ENCODE measurements at places on chromosomes 4 and X.

DNA sequence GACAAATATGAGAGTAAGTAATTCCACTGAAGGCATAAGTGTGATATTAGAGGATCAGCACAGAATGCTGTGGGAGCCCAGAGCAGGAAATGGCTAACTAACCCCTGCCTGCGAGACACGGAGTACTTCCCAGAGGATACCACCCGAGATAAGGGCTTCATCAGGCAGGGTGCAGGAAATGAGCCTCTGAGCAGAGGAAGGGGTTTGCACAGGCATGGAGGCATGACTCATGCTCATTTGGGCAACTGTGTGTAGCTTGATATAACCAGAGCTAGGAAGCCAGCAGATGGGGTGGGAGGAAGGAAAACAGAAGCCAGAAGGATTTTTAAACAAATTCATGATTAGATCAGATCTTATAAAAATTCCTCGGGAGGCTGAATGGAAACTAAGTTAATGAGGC lies 70.0 kb upstream of the TSPAN5 start:
- no peak for DNase-seq

- no peak for DNase-seq
Observed at GRCh38 chrX:6021316-6022091, 207.2 kb downstream of the NLGN4X start.

- no peak for DNase-seq
Observed at GRCh38 chr4:114225436-114225835, 246.0 kb upstream of the ARSJ start.

GRCh38 chr4:184282895-184283654 lies 65.4 kb upstream of the ENPP6 start:
- no peak for DNase-seq

- no peak for DNase-seq
Observed at GRCh38 chr4:137614491-137614890, 82.2 kb upstream of the PCDH18 start.

DNA sequence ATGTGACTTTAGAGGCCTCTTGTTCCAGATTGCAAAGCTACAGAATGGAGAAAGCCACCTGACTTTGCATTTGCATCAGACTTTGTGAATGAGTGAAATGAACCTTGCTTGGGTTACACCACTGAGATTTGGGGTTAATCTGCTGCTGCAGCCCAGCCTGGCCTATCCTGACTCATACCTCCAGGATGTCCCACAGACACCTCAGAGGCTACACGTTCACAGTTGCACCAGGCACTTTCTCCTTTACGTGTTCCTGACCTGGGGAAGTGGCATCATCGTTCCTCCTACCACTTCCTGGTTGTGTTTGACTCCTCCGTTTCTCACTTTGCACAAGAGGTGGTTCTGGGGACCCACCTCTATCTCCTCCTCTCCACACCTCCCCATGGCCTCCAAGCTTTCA lies 9.2 kb upstream of the SORCS2 start:
- DNase-seq = no peak

GRCh38 chrX:111260451-111260850 lies 9.8 kb downstream of the CAPN6 start:
- no peak for DNase-seq

GRCh38 chr4:168917138-168917779 lies 92.8 kb downstream of the CBR4 start:
- no peak for DNase-seq

GRCh38 chrX:1564750-1565683 lies 26.4 kb upstream of the AKAP17A start:
- DNase-seq = no peak

DNA sequence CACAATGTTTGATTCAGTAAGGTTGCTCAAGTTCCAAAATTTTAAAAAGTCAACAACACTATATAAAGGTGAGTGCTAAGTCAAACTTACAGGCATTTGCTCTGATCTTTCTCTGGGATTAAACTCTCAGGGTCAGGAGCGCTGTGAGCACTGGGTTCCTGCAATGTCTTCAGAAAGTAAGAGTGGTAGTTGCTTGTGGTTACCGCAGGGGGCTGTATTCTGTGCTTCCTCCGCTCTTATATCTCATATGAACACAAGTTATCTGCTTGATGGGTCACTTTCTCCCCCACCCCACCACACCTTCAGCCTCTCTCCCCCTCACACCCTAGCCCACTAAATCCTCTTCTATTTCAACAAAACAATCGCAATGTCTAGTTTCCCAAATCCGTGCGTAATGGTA lies 116.4 kb upstream of the IGSF1 start:
- no peak for DNase-seq

GRCh38 chr4:163395758-163396157 lies 52.1 kb downstream of the NPY5R start:
- DNase-seq = no peak
